ENCODE measurements at places on chromosomes 5 and 9. TPM values are rescaled to one million over a fixed set of nuclear protein-coding genes. Genes with fewer than 3 reads are reported as not detected.

IFNA21 gene
- not detected for total RNA-seq

PROB1 gene
- 0.58 TPM for total RNA-seq

GABRA6 gene
- total RNA-seq, result not detected

DDX31 gene
- 12.1 TPM for total RNA-seq

DNA sequence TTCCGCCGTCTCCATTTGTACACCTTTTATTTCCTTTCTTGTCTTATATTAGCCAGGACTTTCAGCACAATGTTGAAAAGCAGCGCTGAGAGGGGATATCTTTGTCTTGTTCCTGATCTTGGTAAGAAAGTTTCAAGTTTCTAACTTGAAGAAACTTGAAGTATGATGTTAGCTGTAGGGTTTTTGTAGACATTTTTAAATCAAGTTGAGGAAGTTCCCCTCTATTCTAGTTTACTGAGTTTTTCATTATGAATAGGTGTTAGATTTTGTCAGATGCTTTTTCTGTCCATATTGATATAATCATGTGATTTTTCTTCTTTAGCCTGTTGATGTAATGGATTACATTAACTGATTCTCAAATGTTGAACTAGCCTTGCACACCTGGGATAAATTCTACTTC, 425.7 kb downstream of the PIK3R1 start:
- H3K4me1 ChIP-seq, result no peaks in the 10 kb centered on the region
- no peak overlapping the region for H3K4me3 ChIP-seq
- H3K27me3 ChIP-seq, result no peaks in the 10 kb centered on the region
- no peaks in the 10 kb centered on the region for H3K36me3 ChIP-seq

- no peaks in the 10 kb centered on the region for H3K27me3 ChIP-seq
- H3K36me3 ChIP-seq, result no peaks in the 10 kb centered on the region
- peaks cover 7% of the 10 kb centered on the region for H3K4me1 ChIP-seq
- H3K4me3 ChIP-seq, result no peak overlapping the region
- H3K27ac ChIP-seq, result no peak overlapping the region
- DNase-seq, result no peak
Observed at GRCh38 chr9:70135176-70135575, 91.5 kb downstream of the MAMDC2 start.

- H3K27me3 ChIP-seq, result no peaks in the 10 kb centered on the region
- peaks cover 28% of the 10 kb centered on the region for H3K4me1 ChIP-seq
- peak; percentile 87 for DNase-seq
- H3K27ac ChIP-seq, result peak overlapping the region; percentile 87
- H3K4me3 ChIP-seq, result no peak overlapping the region
- no peaks in the 10 kb centered on the region for H3K36me3 ChIP-seq
Observed at GRCh38 chr9:91131433-91131839, 230.3 kb downstream of the AUH start.

DNA sequence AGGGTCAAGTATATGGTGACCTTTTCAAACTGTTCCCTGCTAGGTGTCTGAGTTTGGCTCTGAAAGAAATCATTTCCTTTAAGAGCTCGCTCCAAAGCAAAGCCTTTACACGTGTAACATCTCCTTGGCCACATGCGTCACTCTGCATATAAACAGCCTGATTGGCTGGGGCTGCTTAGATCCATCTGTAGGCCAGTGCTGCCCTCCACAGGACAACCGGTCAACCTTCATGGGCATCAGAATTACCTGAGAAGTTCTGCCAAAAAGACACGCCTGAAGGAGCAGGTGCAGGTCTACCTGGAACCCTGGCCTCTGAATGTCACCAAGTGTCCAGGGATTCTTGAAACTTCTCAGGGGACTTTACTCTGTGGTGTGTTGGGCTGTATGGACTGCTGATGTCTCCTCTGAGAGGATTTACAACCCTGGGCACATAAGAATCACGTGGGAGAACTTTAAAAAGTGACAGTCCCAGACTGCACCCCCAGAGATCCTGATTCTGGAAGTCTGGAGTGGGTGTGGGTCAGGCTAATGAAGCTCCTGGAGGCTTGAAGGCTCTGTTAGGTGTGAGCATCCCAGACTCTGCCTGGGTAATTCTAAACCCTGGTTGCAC, 497.6 kb downstream of the GADD45G start:
- no peaks in the 10 kb centered on the region for H3K36me3 ChIP-seq
- no peaks in the 10 kb centered on the region for H3K27me3 ChIP-seq
- no peak overlapping the region for H3K4me3 ChIP-seq
- DNase-seq, result peak; percentile 9

- no peaks in the 10 kb centered on the region for H3K27me3 ChIP-seq
- no peak overlapping the region for H3K27ac ChIP-seq
- H3K4me1 ChIP-seq, result peaks cover 26% of the 10 kb centered on the region
- H3K4me3 ChIP-seq, result no peak overlapping the region
Observed at GRCh38 chr9:89436963-89437625, 60.8 kb downstream of the SEMA4D start.

- no peaks in the 10 kb centered on the region for H3K27me3 ChIP-seq
- DNase-seq, result no peak
- no peak overlapping the region for H3K4me3 ChIP-seq
- H3K4me1 ChIP-seq, result no peaks in the 10 kb centered on the region
Observed at GRCh38 chr9:34741628-34742027, 31.7 kb upstream of the CCL21 start.

- no peak for DNase-seq
- no peak overlapping the region for H3K4me3 ChIP-seq
- H3K36me3 ChIP-seq, result no peaks in the 10 kb centered on the region
Observed at GRCh38 chr5:22542340-22542739, 310.8 kb downstream of the CDH12 start.

DNA sequence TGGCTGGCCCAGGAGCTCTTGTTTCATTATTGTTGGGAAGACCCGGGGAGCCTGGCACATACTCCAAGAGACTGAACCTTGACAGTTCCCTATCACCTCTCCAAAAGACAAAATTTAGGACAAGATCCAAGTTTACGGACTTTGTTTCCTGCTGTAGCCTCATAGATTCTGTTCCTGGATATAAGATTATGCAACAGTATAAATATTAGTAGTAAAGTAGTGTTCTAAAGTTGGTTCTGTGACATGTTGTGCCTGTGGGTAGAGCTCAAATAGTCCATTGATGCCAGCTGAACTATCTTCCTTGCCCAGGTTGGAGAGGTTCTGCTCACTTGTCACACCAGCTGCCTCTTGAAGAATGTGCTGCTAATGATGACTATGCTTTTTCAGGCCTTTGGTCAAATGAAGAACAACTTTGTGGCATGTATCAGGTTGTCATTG, 430.2 kb downstream of the DMAC1 start:
- no peak overlapping the region for H3K27ac ChIP-seq
- no peaks in the 10 kb centered on the region for H3K36me3 ChIP-seq
- no peaks in the 10 kb centered on the region for H3K27me3 ChIP-seq
- no peak overlapping the region for H3K4me3 ChIP-seq
- DNase-seq, result no peak

DNA sequence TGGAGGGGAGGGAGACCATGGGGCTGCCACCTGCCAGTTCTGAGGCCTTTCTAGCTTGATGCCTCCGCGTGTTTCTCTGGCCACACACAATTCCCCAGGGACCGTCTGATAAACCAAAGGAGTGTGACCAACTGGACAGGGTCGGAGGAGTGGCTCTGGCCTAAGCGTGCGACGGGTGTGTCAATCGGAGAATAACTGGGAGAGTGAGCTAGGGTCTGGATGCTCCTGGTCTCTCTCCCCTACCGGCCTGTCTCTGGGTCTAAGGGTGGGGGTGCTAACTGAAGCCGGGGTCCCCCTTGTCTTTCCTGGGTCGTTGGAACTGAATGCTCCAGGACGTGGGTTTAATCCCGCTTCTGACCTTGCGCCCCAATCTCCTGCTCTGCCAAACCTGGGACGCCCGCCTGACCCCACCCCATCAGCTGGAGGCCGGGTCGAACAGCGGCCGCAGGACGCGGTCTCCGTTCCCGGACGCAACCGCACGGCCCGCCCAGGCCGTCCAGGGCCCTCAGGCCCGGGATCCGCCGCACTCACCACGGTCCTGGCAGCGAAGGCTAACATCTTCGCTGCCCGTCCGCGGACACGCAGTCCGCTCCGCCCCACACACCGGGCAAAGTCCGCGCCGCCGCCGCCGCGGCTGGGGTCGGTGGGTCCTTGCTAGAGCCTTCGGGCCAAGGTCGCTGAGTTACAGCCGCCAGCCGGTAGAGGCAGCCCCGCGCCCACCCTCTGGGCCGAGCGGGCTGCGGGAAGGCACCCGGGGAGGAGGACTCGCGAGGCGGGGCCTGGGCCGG, 447 bp downstream of the CRAT start:
- no peaks in the 10 kb centered on the region for H3K27me3 ChIP-seq
- peaks cover 16% of the 10 kb centered on the region for H3K4me1 ChIP-seq
- peak overlapping the region; percentile 42 for H3K27ac ChIP-seq
- H3K36me3 ChIP-seq, result peaks cover 19% of the 10 kb centered on the region

GRCh38 chr5:84383816-84384603, 670 bp downstream of the EDIL3 start:
- peak; percentile 69 for DNase-seq
- H3K4me3 ChIP-seq, result peak overlapping the region; percentile 87

DNA sequence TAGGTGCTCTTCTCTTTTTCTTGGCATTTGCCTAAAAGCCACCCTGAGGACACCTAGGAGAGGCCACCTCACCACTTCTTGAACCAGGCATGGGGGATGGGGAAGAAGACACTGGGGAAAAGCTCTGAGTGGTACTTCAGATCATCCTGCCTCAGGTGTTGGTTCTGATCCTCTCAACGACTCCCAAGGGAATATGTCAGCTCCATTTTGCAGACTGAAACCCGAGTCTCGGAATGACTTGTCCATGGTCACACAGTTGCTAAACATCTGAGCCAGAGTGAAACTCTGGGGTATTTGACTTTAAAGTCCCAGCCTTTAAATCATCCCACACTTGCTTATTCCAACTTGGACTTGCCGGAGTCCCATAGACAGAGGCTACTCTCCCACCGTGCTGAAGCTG, 120.6 kb upstream of the GABRP start:
- DNase-seq, result no peak
- no peaks in the 10 kb centered on the region for H3K36me3 ChIP-seq
- H3K4me1 ChIP-seq, result no peaks in the 10 kb centered on the region
- H3K27ac ChIP-seq, result no peak overlapping the region
- peaks cover 5% of the 10 kb centered on the region for H3K27me3 ChIP-seq

- no peaks in the 10 kb centered on the region for H3K27me3 ChIP-seq
- DNase-seq, result no peak
- H3K4me1 ChIP-seq, result peaks cover 44% of the 10 kb centered on the region
- H3K27ac ChIP-seq, result peak overlapping the region; percentile 77
Observed at GRCh38 chr5:84379749-84380148, 4.9 kb downstream of the EDIL3 start.

Measured in SJSA1 (cell line).